Panc1 (cell line): ENCODE measurements at places on chromosomes 5 and 9.
A peak's percentile ranks its signal among the peaks of the same experiment; 100 is the strongest.

GRCh38 chr9:87567001-87567400 lies 69.3 kb downstream of the DAPK1 start:
- DNase-seq = no peak

DNA sequence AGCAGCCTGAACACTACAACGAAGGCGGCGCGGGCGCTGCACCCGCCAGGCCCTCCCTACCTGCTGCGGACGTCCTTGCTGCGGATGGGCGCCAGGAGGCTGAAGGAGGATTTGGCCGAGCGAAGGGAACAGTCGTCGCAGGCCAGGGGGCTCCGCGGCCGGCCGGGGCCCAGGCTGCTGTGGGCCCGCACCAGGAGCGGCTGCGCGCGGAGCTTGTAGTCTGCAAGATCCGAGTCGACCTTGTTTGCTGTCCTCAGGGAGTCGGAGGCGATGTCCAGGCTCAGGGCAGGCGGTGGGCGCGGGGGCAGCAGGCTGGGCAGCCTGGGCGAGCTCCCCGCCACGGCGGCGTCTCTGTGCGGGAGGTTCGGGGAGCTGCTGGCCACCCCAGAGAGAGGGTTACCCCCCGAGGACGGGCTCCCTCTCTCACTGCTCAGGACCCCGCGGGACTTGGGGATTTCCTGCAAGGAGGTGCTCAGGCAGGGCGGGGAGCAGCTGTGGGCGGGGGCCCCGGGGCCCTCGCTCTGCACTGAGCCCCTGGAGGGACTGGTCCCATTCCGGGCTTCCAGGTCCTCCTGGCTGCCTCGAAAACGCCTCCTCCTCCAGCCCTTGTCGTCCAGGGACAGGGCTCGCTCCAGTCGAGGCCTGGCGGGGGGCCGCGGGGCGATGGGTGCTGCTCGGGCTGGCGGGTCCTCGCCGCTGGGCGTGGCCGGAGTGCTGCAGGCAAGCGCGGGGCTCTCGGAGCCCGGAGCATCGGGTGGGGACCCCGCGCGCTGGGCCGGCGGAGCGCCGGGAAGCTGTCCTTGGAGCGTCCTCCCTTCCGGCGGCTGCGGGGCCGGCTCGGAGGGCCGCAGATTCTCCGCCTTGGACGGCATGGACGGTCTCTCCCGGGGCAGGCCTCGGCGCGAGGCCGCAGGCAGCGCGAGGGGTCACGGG lies 831 bp downstream of the INPP5E start:
- no peak for DNase-seq

DNA sequence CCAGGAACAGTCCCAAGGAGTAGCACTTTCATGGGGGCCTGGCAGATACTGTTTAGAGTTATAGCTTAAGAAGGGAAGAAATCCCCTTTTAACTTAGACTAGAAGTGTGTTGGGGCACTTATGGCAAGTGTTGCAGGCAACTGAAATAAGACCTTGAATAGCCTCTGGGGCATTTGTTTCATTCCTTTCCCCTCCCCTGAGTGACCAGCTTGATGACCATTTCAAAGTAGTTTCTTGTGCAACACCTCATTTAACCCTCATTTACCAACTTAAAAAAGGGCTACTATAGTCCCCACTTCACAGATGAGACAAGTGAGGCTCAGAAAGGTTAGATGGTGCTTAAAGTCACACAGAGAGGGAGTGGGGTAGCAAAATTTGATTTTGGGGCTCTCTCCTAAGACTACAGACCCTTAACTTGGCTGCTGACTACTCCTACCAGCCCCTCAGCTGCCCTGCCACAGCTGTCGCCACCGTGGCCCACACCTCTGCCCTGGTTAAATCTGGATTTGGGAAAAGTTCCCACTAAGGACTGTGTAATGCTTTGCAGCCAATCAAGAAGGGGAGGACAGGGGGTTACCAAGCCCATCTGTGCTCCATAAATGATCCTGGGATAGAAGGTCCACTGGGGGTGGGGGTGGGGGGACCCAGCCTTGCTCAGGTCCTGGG lies 5.5 kb downstream of the PDLIM4 start:
- DNase-seq = no peak

- no peak for DNase-seq
Observed at GRCh38 chr9:15361737-15362136, 54.7 kb upstream of the TTC39B start.

- DNase-seq = no peak
Observed at GRCh38 chr9:126564716-126565115, 49.0 kb upstream of the LMX1B start.

- DNase-seq = no peak
Observed at GRCh38 chr5:26889815-26890214, 148.6 kb downstream of the CDH9 start.

DNA sequence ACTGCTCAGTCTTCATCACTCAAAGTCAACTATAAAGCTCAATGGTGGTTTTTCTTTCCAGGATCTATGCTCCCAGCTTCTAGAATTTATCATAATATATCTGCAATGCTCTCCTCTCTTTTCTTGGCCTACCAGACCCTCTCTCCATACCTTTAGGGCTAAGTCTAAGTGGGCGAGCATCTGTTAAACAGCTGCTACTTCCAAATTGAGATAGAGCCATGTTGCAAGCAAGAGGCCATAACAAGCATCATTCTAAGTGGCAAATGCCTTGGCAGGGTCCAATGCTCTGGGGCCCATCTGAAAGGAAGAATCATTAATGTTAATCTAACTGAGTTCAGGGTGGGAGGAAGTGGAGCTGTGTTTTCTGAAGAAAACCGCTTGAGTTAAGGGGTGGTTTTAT lies 324.0 kb downstream of the TLR4 start:
- DNase-seq = no peak

- DNase-seq = no peak
Observed at GRCh38 chr5:76473661-76474060, 70.6 kb downstream of the IQGAP2 start.

DNA sequence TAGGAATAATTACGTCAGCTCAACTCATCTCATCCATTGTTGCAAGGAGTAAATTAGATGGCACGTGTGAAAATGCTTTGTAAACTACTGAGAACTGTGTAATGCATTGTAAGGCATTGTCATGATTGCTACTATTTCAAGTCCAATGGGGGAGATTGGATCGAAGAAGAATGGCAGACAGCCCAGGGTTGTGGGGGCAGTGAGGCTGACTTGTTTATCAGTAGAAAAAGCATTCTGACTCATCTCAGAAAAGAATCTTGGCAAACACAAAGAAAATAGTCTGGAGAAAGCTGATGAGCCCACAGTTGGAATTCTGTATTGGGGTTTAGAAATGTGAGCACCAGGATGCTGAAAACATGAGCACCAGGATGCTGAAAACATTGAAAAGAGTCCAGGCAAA lies 28.0 kb upstream of the DAP start:
- no peak for DNase-seq

- no peak for DNase-seq
Observed at GRCh38 chr5:122499585-122499984, 187.5 kb downstream of the SNCAIP start.

DNA sequence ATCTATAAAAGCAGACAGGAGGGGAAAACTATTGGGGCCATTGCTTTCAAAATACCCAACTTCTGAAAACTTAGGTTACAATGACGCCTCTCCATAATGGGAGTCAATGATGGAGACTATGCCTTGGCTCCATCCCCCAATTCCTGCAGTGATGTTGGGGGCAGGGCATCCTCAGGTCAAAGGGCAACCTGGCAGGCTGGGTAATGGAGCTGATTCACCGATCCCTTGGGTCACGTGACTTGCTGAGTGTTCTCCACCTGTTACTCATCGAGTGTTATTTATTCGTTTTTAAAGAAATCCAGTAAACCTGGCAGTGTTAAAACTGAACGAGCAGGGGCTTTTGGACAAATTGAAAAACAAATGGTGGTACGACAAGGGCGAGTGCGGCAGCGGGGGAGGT lies 244.4 kb downstream of the FAM114A2 start:
- DNase-seq = no peak

DNA sequence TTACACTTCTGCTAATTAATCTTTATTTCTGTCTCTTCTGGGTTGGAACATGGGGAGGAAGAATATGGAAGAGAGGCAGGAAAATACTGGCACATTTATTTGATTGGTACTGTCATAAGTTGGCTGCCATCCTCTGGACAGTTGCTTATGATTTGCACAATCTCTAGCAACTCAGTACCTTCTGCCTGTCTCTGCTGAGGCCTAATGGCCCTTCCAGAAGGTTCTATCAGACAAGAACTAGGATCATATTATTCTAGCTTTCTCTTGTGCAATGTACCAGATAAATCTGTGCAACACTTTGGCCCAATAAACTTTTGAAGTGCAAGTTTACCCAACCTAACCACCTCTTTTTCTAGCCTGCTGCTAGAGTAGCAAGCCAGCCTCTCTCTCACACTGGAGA lies 335.0 kb downstream of the ARRDC3 start:
- no peak for DNase-seq

DNA sequence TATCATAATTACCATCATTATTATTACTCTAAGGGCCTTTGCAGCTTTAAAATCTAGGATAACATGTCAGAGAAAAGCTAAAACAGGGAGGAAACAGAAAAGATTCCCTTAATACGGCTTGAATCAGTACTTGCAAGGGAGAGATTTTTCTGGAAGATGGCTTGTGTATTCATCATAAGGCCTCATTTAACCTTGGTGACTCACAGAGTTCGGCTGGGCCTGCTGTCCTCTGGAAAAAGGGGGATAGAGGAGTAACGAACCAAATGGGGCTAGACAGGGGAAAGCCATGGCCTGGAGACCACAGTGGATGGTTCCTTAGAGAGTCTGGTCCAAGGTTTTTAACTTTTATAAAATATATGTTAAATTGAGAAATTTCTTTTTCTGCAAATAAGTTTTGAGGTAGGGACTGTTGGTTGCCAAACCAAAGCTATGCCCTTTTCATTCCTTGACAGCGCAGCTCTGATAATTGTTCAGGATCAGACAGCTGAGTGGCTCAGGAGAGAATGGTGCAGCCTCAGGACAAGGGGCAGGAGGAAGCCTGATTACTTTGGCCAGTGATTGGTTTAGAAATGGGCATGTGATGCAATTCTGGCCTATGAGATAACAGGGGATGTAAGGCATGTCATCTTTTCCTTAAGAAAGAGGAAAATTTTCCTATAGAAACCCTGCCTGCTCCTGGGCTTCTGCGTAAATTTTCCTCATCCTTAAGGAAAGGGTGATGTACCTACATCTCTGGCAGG lies 25.6 kb upstream of the GSN start:
- no peak for DNase-seq

DNA sequence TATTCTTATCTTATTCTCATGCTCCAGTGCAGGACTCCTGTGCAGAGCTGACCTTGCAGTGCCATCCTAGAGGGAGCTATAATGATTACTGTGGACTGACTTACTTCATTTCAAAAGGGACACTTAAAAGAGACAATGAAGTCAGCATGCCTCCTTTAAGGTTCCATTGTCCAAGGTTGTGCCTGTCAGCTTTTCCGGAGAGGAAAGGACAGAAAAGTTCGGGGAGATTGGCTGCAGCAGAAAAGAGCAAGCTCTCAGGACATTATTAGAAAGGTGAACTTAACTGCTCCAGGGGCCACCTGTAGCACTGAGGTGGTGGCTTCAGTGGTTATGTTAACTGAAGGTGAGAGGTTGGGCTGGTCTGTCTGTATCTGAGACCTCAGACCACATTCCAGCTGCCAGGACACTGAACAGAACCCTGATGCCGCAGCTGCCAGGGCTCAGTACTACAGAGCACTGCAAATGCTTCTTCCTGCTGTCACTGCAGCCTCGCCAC lies 112.9 kb downstream of the ST8SIA4 start:
- DNase-seq = no peak

- DNase-seq = peak; percentile 66
Observed at GRCh38 chr9:34403554-34404380, 27.1 kb upstream of the MYORG start.

- no peak for DNase-seq
Observed at GRCh38 chr9:130940693-130941576, 1.9 kb upstream of the FIBCD1 start.

GRCh38 chr5:84287951-84288350 lies 96.7 kb downstream of the EDIL3 start:
- no peak for DNase-seq

GRCh38 chr5:81268521-81269196 lies 32.7 kb upstream of the ZCCHC9 start:
- DNase-seq = peak; percentile 79

- no peak for DNase-seq
Observed at GRCh38 chr5:62093976-62094375, 212.0 kb upstream of the KIF2A start.

- DNase-seq = peak; percentile 24
Observed at GRCh38 chr5:122415030-122415800, 103.2 kb downstream of the SNCAIP start.

- DNase-seq = no peak
Observed at GRCh38 chr5:172171118-172171517, 16.9 kb downstream of the STK10 start.

DNA sequence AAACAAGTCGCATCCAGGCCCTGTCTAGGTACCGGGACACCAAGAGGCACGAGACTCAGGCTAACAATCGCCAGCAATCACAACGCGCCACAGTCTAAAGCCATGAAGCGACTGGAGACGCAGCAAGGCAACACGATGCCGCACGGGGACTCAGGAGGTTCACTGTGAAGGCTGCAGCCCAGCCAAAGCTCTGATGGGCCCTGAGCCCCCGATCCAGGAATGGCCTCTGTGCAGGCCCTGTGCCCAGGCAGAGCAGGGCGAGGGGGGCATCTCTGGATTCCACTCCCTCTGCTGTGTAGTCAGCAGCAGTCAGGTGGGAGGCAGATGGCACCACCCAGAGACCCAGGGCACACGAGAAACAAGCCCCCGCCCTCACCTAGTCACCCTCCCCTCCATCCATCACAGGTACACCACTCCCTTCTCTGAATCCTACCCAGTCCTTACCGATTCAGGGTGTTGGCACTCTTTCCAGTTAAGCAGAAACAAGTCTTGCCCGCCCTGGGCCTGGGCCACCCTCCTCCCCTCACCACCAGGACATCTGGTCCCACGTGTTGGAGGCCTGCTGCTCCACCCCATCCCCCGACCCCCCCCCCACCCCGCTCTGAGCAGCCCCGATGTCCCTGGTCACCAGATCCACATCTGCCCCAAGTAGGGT lies 1.1 kb downstream of the RALGDS start:
- no peak for DNase-seq

DNA sequence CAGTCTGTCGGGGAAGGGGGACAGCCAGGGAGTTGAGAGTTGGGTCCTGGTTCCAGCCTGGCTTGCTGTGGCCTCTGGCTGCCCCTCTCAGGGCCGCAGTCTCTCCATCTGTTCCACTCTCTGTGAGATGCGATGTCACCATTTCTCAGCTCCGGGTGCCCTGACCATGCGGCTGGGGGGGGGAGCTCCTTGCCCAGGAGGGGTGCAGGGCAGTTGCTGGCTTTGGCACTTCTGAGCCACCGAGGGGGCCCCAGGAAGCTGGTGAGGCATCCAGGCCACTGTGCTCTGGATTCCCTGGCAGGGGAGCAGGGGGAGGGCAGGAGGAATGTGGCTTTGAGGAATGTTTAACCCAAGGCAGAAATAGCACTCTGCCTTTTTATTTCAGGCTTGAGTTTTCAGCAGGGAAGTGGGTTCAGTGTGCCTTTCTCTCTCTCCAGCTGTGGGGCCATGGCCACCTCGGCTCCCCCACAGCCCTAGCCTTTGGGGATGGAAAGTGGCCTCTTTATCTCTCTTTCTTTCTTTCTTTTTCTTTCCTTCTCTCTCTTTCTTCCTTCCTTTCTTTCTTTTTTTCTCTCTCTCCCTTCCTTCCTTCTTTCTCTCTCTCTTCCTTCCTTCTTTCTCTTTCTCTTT lies 11.0 kb downstream of the NCS1 start:
- no peak for DNase-seq
